ENCODE measurements at places on chromosomes 6 and 20.
A peak's percentile ranks its signal among the peaks of the same experiment; 100 is the strongest.

GRCh38 chr6:38505826-38506225 is 133.9 kb downstream of the BTBD9 start:
- no peak for DNase-seq

DNA sequence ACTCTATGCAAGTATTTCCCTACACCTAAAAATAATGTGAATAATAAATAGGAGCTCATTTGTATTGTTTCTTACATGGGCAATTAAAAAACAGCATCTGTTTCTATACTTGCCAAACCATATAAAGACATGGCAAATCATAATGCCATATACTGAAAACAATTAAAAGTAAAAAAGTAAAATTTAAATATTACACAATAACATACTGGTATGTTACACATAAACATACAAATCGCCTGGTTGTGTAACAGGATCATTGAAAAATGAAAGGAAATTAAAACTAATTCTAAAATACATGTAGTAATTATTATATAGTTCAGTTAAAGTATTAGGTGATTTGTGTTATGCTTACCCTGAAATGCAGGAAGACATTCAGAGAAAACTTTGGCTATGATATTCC is 11.2 kb downstream of the NDUFAF4 start:
- DNase-seq, result no peak

- peak; percentile 71 for DNase-seq
Measured at GRCh38 chr20:9301129-9302090, 213.0 kb upstream of the LAMP5 start.

DNA sequence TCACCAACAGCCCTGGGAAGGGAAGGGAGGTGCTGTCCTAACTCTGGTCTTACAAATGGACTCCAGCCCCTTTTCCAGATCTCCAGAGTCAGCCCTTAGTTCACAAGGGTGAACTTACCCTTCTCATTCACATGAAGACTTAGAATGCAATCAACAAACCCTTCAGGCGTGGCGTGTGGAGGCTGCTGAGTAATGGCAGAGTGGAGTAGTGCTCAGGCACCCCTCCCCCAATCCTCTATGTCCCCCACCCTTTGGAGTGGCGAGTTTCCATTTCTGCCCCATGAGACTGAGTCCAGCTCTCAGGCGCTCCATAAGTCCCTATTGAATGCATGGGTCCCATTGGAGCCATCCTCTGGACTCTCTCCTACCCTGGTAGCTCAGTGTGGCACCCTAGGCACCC is 3.3 kb downstream of the SNAI1 start:
- DNase-seq, result no peak

GRCh38 chr6:112439432-112439831 is 92.3 kb downstream of the RFPL4B start:
- no peak for DNase-seq

DNA sequence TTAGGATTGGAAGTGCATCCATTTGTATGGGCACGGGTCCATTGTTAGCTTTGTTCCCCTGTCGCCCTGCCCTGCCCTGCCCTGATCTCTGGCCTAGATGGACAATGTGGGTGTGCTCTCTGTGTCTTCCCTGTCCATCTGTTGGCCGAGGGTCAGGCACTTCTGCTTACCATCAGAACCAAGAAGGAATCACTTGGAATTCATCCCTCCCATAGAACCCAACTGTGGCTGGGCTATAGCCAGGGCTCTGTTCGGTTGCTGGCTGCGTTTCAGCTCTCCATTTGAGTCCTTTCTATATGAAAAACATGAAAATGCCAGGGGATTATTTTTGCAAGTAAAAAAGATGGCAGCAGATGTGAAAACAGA is 26.6 kb upstream of the TULP4 start:
- no peak for DNase-seq

GRCh38 chr6:24667378-24667803 is 514 bp downstream of the ACOT13 start:
- no peak for DNase-seq

GRCh38 chr6:1604158-1605003 is 5.3 kb upstream of the FOXC1 start:
- DNase-seq, result no peak

- DNase-seq, result no peak
Measured at GRCh38 chr6:129135451-129135850, 252.5 kb downstream of the LAMA2 start.

DNA sequence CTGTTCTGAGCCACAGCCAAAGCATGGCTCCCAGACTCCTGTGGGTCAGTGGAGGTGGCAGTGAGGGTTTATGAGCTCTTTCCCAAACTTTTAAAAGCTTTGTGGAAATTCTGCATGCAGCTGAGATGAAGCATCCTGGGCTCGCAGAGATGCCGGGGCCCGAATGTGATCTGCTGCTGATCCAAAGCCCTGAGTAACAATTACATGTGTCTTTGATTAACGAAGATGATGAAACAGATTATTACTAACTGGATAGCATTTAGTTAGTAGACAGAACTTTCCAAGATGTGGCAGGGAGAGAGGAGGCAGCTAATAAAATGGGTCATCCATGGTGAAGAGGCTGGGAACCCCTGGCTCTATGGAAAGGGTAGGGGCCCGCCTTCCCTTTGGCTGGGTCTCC is 43.9 kb upstream of the MDFI start:
- no peak for DNase-seq

GRCh38 chr20:40160097-40160550 is 528.9 kb downstream of the MAFB start:
- DNase-seq, result peak; percentile 50

GRCh38 chr6:22248513-22249308 is 48.1 kb downstream of the PRL start:
- no peak for DNase-seq

- no peak for DNase-seq
Measured at GRCh38 chr6:29861521-29862255, 34.1 kb downstream of the HLA-G start.

DNA sequence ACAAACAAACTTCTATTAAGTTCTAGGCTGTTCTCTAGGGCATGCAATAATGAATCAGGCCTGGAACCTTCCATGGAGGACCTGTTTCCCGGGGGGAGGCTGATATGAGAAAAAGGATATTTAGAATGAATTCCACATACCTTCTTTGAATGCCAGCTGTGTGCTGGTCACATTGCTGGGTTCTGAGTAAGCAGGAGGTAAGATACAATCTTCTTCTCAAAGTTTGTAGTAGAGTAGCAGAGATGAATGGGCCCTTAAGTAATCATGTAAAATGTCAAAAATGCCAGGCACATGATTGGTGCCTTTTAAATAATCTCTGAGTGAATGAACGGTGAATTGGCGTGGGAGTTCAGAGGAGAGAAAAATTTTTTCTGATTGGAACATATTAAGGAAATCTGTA is 47.4 kb downstream of the TGM2 start:
- DNase-seq, result no peak

DNA sequence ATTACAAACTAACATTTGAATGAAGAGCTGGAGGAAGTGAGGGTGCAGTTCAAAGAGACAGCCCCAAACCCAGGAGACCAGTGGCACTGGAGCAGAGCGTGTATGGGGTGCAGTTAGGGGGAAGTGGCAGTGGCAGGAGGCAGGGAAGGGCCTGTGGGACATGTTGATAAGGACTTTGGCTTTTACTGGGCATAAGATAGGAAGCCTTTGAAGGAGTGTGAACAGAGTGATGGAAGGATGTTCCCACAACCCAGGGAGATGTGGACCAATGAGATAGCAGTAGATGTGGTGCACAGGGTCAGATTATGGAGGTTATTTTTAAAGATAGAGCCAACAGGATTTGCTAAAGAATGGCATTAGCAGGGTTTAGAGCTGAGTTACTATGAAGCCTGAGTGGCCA is 56.4 kb downstream of the AIG1 start:
- no peak for DNase-seq

DNA sequence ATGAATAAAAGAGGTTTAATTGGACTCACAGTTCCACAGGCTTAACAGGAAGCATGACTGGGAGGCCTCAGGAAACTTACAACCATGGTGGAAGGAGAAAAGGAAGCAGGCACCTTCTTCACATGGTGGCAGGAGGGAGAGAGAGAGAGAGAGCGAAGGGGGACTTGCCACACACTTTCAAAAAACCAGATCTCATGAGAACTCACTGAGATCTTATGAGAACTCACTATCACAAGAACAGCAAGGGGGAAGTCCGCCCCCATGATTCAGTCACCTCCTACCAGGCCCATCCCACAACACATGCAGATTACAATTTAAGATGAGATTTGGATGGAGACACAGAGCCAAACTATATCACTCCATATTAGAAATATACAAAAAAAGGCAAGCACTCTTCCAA is 6.1 kb upstream of the SIRPD start:
- DNase-seq, result no peak

DNA sequence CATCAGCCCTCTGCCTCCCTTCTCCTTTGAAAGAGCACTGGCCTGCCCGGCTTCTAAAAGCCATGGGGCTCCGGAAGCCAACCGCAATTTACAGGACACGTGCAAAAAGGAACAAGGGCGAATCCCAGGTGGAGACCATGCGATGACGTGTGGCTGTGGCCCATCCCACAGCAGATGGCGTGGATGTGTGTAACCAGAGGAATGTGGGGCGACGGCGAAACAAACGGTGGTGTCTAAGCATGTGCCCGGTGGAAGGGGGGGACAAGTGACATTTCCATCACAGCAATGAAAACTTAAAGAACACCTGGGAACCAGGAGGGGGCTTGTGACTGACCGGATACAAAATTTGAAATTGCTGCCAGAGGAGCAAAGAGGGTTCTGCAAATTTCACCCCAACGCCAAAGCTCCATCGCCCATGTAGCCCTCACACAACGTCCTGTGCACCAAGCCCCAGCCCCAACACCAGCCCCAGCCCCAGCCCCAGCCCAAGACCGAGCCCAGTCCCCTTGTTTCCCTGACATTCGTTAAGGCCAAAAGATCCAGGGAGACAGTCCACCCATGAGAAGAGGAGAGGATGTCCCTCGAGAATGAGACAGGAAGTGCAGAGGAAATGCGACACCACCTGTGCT is 159.7 kb upstream of the ZNF337 start:
- DNase-seq, result no peak

GRCh38 chr6:28884423-28885131 is 39.2 kb downstream of the TRIM27 start:
- DNase-seq, result peak; percentile 75

- DNase-seq, result no peak
Measured at GRCh38 chr6:31911826-31912585, 10.1 kb upstream of the ZBTB12 start.

DNA sequence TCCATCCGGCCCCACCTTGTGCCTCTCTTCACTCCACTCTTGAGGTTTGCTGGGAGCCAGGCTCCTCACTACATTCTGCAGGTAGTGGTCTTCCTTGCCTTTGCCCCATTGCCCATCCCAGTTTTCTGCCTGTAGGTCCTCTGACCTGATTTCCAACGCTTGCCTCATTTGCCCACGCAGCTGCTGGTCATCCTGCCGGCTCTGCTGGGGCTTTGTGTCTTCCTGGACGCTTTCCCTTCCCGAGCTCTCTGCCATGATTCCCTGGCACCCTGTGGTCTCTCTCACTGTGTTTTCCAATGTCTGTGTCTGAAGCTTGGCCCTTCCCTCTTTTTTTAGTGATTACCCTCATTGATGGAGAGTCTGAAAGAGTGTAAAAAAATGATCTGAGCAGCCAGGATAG is 451.6 kb downstream of the UTRN start:
- DNase-seq, result no peak

DNA sequence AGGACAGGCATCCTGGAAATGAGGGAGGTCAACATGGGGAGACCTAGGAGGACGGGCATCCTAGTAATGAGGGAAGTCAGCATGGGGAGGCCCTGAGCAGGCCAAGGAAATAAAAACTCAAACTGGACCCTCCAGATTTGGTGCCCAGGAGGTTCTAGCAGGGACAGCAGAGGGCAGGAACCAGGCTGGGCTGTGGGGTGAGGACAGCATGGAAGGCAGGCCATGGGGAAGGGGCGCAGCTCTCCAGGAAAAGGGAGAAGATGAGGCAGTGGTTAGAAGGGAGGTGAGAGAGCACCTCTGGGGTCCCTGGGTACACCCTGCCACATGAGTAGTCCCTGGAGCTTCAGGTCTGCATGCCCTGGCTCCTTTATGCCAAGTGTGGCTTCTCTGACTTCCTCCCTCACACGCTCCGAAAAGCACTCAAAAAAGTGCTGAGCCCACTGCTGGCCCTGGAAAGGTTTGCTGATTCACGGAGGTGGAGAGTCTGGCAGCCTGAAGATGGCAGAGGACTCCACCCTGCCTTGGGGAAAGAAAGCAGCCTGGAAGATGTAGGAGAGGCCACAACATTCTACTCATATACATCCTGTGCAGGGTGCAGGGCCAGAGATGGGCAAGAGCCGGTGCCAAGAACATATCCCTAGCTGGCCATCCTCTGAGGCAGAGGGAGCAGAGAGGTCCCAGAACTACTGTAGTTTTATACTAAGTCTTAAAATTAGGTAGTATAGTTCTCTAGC is 154.9 kb downstream of the MRPL14 start:
- no peak for DNase-seq

GRCh38 chr20:651713-652614 is 1.0 kb downstream of the SRXN1 start:
- DNase-seq, result no peak

- DNase-seq, result no peak
Measured at GRCh38 chr6:6277413-6277812, 43.0 kb downstream of the F13A1 start.

DNA sequence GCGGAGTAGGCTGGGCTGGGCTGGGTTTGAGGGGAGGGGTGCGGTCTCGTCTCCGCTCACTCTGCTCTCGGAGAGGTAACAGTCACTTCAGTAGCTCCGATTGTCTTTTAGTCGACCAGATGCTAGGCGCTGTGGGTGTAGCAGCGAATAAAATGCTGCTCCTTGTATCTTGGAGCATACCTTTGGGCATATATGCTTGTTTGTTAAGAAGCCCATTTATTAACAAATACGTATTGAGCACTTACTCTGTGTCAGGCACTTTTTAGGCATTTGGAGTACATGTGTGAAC is 545 bp downstream of the ACTR5 start:
- DNase-seq, result peak; percentile 69

GRCh38 chr6:154292855-154293519 is 63.6 kb downstream of the IPCEF1 start:
- no peak for DNase-seq

DNA sequence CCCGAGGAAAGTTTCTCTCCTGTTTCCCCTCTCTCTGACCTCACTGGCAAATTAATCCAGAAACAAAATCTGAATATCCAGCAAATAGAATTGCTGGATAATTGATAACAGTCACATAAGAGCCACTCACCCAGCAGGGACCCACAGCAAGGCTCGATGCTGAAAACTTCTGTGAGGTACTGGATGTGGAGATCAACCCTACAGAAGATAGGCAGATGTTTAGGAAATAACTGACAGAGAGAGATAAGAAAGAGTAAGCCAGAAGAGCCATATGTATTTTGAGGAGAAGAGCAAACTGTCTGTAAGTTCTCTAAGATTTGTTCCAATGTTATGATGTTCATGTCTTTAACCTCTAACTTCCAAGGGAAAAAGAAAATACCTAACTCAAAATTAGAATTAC is 59.7 kb downstream of the PKHD1 start:
- no peak for DNase-seq

DNA sequence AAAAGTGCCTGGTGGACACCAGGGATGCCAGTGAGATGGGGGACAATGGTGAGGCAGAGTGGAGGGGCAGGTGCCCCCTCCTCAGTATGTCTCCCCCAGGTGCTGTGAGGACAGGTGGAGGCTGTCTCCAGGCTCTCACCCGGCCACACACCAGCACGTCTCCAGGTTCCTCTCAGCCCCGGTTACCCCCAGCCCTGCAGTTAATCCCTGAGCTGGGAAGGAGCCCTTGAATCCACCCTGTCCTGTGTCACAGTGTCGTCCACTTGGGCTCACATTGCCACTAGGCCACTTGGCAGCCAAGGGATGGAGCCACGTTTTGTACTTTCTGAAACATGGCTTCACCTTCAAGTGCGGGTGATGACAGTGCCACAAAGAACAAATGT is 21.7 kb upstream of the HLA-B start:
- DNase-seq, result no peak

GRCh38 chr6:137678451-137678850 is 184.3 kb upstream of the OLIG3 start:
- DNase-seq, result no peak
